PC-3 (cell line): ENCODE measurements at places on chromosomes 3 and 15. TPM values are rescaled to one million over a fixed set of nuclear protein-coding genes. Genes with fewer than 3 reads are reported as not detected.

DPPA2 gene
- total RNA-seq: not detected in 2 replicates

SOX14 gene
- total RNA-seq: not detected in 2 replicates

SEC62 gene
- 29.0 and 31.8 TPM in 2 replicates for total RNA-seq

DLG1 gene
- total RNA-seq: 60.8 and 77.8 TPM in 2 replicates

SLC22A13 gene
- 0.73 TPM in 1 of 2 replicates, not detected in the other for total RNA-seq

SLC12A1 gene
- total RNA-seq: not detected in 2 replicates
